ENCODE measurements at places on chromosomes 3 and 15. TPM values are rescaled to one million over a fixed set of nuclear protein-coding genes. Genes with fewer than 3 reads are reported as not detected.

DNA sequence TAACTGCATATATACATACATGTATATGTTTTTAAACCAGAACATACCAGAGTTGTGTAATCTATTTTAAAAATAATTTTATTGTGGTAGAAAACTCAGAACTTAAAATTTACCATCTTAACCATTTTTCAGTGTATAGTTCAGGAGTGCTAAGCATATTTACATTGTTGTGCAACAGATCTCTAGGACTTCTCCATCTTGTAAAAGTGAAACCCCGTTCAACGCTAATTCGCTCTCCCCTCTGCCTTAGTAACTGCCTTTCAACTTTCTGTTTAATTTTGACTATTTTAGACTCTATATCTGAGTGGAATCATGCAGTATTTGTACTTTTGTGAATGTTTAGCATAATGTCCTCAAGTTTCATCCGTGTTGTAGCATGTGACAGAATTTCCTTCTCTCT is 51.8 kb upstream of the SSR3 start:
- no peak for DNase-seq

- DNase-seq, result no peak
These were observed 40.4 kb upstream of the RAB6B start for GRCh38 chr3:133935843-133936769.

GRCh38 chr3:88812576-88812975 is 294.8 kb upstream of the EPHA3 start:
- DNase-seq, result no peak

GRCh38 chr3:127028781-127029657 is 46.1 kb downstream of the PLXNA1 start:
- DNase-seq, result no peak

DNA sequence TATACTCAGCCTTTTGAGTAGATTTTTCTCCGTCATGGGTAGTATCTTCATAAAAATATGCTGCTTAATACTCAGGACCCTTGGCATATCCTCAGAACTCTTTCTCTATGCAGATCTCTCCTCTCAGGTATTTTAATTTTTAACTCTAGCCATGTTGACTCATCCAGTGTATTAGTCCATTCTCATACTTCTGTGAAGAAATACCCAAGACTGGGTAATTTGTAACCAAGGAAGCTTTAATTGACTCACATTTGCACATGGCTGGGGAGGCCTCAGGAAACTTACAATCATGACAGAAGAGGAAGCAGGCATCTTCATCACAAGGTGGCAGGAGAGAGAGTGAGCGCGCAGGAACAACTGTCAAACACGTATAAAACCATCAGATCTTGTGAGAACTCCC is 129.3 kb upstream of the CD96 start:
- no peak for DNase-seq

GRCh38 chr3:168325684-168326083 is 230.0 kb upstream of the GOLIM4 start:
- no peak for DNase-seq

The DAZL gene
- total RNA-seq, result not detected

- no peak for DNase-seq
These were observed 638.9 kb upstream of the EPHA6 start for GRCh38 chr3:96175500-96175899.
